ENCODE measurements at places on chromosomes 3 and 15. TPM values are rescaled to one million over a fixed set of nuclear protein-coding genes. Genes with fewer than 3 reads are reported as not detected.

GRCh38 chr15:51751697-51752683 lies 593 bp downstream of the TMOD2 start:
- no peaks in the 10 kb centered on the region for H3K27me3 ChIP-seq
- no peaks in the 10 kb centered on the region for H3K4me1 ChIP-seq
- peak; percentile 45 for DNase-seq
- H3K36me3 ChIP-seq, result no peaks in the 10 kb centered on the region
- H3K4me3 ChIP-seq, result peak overlapping the region; percentile 60

DNA sequence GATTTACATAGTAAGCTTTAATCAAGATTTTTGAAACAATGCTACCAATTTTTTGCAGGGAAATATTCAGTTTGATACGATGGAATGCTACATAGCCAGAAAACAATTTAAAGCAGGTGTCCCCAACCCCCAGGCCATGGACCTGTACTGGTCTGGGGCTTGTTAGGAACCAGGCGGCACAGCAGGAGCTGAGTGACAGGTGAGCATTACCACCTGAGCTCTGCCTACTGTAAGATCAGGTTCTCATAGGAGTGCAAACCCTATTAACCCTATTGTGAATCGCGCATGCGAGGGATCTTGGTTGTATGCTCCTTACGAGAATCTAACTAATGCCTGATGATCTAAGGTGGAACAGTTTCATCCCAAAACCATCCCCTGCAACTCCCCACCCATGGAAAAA lies 322.6 kb upstream of the NECTIN3 start:
- H3K4me1 ChIP-seq, result no peaks in the 10 kb centered on the region
- no peak overlapping the region for H3K4me3 ChIP-seq
- DNase-seq, result no peak

- H3K27me3 ChIP-seq, result no peaks in the 10 kb centered on the region
- no peak overlapping the region for H3K4me3 ChIP-seq
- no peak for DNase-seq
- H3K36me3 ChIP-seq, result no peaks in the 10 kb centered on the region
- no peaks in the 10 kb centered on the region for H3K4me1 ChIP-seq
Measured at GRCh38 chr3:194508491-194509453, 22.0 kb upstream of the ATP13A3 start.

ISLR gene
- polyA plus RNA-seq, result 82.4 TPM

MYNN gene
- polyA plus RNA-seq, result 10.3 TPM

MUC4 gene
- 0.02 TPM for polyA plus RNA-seq

All from ovary (tissue), 10 donors.